Activated naive CD4-positive, alpha-beta T cell treated with anti-CD3 and anti-CD28 coated beads, Interleukin-2, amount 10 ng/mL, durations not matched to agents 7 days and 5 days (primary cell): ENCODE measurements at places on chromosomes 16 and 17.

DNA sequence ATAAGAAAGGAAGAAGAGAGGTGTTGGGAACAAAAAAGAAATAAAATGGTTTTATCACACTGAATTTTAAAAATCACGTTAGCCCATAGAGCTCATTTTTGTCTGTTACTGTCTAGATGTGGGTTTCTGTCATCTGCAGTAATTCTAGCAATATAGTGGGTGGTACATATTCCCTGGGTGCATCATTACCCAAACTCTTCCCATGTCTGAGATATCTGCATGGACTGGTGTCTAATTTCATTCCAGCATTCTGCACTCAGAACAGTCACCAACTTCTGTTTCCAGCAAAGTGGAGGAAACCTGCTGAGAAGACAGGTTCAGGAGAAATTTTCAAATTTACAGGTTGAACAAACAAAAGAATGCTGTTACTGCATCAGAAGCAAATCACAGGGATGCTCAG lies 263.8 kb downstream of the CDH11 start:
- DNase-seq = no peak

DNA sequence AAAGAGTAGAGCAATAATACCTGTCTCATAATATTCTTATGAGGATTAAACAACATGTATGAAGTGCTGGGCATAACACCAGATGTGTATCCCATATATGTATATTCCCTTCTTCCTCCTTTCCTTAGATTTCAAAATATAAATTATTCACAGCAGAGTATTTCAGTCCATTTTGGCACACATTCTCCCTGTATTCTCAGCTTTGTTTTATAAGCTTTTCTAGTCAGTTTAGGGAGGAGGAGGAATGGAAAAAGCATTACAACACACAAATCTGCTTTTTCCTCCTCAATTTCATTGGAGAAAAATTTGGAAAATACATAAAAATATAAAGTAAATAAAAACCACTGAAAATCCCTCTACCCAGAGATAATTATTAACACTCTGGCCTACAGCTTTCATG lies 46.6 kb upstream of the CORO6 start:
- no peak for DNase-seq

DNA sequence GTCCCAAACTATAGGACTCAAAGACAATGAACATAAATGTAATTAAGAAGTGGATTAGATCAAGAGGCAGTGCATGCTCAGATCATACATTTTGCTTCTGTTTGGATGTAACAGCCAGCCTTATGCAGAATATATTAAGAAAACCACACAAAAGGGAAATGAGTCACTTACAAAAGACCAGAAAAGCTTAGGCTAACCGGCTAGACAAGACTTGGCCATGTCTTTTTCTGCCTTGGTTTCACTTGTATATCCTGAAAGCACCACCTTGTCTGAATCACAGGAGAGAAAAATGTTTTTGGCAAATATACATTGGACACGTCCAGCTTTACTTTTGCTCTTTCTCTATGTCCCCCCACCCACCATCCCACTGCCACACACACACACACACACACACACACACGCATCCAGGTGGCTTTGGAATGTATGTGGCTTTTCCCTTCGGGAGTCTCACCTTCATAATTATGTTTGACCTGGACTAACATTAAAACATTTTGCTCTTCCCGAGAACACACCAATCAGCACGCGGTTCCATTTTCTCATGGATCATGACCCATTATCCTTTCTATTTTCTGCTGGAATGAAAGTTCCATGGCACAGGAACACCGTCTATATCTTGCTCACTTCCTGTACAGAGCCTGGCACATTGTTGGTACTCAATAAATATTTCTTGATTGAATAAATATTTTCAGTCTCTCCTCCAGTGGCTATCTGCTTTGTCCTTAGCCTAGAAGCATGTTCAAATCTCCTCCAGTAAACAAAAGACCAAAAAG lies 64.6 kb downstream of the CDK5R1 start:
- DNase-seq = peak; percentile 28

DNA sequence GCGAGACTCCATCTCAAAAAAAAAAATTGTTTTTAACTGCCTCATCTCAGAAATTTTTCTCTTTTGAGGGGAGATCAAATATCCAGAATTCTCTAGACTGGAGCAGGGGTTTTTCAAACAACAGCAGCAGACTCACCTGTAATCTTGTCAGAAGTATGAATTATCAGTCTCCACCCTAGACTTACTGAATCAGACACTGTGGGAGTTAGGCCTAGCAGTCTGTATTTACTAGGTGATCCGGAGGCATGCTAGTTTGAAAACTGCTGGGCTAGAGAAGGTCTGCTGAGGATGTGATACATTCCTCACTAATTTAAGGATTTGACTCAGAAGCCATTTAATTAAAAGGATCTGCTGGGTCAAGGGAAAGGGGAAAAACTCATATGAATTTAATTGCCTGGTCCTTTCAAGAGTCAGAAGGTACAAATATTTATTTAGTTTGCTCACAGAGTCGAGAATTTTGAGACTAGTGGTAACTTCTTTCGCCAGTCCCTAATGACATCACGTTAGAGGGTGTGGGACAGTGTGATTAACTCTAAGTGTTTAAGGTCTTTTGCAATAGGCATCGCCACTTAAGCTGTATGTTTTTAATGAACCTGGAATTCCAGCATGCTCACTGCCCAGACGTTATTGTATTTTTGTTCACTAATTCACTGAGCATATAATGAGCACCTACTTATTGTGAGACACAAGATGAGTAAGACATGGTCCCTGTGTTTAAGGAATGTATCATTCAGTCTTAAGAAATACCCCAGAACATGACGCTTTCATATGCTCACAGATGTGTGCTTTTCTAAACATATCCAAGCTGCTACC lies 14.2 kb downstream of the ATP6V0A1 start:
- no peak for DNase-seq

GRCh38 chr16:75265911-75266701 lies 14.7 kb upstream of the BCAR1 start:
- no peak for DNase-seq

DNA sequence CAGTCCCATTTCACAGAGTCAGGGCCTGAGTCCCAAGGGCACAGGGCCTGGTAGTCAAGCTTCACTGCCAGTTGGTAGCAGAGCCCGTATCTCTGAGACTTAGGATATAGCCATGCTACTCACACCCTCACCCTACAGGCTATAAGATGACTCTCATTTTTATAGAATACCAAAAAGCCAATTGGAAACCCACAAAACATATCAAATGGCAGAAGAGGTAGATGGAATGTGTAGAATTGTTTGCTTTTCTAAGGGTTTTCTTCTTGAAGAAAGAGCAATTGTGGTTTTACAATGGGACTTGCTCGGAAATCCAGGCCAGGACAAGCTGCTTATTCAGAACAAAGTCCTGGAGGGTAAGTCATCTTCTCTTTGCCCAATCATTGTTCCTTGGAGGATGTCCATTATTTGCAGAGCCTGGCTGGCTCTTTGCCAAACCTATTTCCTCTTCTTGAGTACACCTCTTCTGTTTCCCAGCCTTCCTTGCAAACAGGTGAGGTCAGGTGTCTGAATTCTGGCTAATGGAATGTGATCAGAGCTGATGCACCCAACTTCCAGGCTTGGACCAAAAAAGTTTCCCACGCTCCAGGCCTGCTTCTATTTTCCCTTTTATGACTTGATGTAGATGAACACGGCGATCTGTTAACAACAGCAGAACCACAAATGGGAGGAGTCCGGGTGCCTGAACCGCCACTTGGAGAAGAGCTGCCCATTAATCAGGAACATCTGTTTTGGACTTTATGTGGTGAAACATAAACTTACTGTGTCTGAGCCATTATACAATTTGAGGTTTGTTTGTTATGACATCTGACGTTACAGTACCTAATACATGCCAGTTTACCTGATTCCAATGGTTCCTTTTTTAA lies 16.9 kb upstream of the CCL22 start:
- no peak for DNase-seq

DNA sequence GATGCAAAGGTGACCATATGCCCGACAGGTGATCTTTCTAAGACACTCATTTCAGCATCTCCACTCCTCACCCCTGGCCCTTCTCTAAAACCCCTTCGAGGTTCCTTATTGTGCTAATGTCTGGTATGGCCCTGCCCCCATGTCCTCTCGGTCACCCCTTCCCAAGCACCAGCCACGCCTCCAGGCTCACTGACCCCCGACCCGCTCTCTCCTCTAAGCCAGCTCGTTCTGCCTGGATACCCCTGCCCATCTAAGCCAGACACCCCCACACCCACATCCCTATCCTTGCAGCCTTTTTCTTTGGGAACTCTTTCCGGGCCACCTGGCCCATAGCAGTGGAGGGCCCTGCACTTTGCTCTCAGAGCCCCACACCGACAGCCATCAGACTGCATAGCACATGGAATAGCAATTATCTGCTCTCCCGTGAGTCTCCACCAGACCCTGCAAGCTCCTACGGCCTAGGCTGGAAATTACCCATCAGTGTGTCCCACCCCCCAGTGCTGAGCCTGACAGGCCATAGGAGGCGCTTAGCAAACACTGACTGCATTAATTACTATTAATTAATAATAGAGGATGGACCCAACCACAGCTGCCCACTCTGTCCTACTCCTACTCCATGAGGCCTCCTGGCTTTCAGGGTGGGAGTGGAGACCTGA lies 176.7 kb downstream of the TMEM132E start:
- DNase-seq = no peak

DNA sequence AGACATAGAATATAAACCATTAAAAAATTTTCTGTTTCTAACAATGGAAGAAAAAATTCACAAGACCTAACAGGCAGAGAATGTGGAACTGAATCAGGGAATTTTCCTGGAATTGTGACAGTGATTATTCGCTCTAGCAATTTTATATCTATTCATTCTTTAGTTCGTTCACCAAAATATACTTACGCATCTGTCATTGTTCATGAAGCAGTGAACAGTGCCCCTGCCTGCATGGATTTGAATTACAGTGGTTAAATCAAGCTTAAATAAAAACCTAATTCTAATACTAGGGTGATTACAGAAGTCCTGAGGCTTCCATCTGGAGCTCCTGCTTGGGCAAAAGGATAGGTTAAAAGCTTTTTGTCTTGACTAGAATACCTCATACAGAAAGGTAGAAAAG lies 48.6 kb downstream of the ABCA8 start:
- no peak for DNase-seq

DNA sequence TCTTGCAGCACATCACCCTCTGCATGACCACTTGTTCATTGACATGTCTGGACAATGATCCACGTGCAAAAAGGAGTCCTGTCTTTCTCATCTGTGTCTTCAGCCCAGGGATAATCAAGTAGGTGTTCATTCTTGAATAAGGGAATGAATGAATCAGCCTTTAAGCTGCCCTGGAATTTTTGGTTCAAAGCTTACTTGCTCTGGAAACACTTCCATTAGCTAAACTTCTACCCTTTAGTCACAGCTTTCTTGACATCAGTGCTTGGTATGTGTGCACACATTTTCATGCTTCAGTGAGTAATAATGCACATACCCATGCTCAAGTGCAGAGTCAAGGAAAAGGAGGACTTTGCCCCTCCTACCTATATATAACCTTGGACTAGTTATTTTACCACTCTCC lies 103.0 kb upstream of the CDH13 start:
- no peak for DNase-seq

GRCh38 chr17:82338858-82339633 lies 5.5 kb upstream of the SECTM1 start:
- DNase-seq = no peak

DNA sequence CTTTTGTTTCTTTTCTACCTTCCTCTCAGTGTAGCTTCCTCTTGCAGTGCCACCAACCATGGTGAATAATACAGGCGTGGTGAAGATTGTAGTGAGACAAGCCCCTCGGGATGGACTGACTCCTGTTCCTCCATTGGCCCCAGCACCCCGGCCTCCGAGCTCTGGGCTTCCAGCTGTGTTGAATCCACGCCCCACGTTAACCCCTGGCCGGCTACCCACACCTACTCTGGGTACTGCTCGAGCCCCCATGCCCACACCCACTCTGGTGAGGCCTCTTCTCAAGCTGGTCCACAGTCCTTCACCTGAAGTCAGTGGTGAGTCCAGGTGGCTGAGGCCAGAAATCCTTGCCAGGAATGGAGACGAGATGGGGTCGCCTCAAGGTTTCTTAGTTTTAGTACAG lies 23.9 kb downstream of the SRCAP start:
- no peak for DNase-seq

DNA sequence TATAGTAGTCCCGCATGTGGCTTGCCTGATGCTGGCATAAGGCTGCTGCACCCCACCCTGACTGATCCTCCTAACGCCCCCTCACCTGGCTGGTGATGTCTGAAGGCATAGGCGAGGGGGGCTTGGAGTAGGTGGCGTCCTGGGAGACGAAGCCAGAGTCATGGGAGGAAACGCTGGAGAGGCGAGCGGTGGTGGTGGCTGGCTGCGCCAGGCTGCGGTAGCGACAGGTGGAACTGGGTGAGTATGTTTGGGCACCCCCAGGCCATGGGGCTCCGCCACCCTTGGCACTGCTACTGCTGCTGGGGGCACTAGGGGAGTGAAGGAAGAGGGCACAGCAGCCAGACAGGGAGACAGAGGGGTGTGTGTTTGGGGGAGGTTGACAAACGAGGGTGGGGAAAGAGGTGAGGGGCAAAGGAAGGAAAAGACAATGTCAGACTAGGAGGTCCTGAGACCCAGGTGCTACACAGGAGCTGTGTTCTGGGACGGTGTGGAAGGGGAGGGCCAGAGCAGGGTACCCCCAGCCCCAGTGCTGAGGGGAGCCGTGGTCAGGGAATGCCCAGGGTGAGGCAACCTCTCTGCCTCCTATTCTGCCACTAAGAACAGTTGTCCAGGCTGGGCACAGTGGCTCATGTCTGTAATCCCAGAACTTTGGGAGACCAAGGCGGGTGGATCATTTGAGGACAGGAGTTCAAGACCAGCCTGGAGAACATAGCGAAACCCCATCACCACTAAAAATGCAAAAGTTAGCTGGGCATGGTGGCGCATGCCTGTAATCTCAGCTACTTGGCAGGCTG lies 11.4 kb downstream of the MTSS2 start:
- no peak for DNase-seq

DNA sequence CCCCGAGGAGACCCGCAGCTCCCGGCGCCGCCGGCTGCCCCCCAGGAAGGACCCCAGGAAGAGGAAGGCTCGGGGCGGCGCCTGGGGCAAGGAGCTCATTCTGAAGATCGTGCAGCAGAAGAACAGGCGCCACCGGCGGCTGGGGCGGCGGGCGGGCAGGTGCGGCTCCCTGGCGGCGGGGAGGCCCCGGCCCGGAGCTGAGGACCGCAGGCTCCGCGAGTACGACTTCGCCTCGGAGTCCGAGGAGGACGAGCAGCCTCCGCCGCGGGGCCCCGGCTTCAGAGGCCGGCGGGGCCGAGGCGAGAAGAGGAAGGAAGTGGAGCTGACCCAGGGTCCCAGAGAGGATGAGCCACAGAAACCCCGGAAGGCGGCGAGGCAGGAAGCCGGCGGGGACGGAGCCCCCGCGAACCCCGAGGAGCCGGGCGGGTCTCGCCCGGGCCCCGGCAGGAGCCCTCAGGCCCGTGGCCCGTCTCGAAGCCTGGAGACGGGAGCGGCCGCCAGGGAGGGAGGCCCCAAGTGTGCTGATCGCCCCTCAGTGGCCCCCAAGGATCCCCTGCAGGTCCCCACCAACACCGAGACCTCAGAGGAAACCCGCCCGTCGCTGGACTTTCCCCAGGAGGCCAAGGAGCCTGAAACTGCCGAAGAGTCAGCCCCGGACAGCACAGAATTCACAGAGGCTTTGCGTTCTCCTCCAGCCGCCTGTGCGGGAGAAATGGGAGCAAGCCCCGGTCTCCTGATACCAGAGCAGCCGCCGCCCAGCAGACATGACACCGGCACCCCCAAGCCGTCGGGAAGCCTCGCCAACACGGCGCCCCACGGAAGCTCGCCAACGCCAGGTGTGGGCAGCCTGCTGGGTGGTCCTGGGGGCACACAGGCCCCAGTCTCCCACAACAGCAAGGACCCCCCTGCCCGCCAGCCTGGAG lies 22.3 kb upstream of the ZFPM1 start:
- peak; percentile 61 for DNase-seq
